ENCODE measurements at places on chromosomes 1 and 21.

- DNase-seq: no peak
Measured at GRCh38 chr1:57489358-57490036, 65.6 kb upstream of the DAB1 start.

DNA sequence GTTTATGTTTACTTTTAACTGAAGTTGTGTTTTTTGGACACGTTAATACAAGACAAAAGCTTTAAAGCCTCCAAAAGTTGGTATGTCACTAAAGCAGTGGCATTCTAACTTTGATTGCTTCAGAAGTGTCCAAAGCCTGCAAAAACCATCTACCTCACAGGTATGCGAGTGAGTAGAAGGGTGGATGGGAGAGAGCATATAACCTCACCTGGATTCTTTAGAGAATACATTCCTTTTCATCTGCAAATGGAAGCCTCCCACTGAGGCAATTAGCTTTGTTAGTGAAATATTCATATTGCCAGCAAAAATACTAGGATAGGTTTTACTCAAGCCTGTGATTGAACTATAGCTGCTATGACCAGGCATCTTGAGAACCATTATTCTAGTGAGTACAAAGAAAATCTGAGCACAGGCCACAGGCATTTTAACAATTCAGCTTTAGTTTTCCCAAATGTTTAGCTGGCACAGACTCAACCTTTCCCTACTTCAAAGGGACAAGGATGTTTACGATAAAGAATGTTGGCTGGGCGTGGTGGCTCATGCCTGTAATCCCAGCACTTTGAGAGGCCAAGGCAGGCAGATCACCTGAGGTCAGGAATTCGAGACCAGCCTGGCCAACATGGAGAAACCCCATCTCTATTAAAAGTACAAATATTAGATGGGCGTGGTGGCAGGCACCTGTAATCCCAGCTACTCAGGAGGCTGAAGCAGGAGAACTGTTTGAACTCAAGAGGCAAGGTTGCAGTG lies 39.7 kb downstream of the MAP3K21 start:
- DNase-seq: no peak

DNA sequence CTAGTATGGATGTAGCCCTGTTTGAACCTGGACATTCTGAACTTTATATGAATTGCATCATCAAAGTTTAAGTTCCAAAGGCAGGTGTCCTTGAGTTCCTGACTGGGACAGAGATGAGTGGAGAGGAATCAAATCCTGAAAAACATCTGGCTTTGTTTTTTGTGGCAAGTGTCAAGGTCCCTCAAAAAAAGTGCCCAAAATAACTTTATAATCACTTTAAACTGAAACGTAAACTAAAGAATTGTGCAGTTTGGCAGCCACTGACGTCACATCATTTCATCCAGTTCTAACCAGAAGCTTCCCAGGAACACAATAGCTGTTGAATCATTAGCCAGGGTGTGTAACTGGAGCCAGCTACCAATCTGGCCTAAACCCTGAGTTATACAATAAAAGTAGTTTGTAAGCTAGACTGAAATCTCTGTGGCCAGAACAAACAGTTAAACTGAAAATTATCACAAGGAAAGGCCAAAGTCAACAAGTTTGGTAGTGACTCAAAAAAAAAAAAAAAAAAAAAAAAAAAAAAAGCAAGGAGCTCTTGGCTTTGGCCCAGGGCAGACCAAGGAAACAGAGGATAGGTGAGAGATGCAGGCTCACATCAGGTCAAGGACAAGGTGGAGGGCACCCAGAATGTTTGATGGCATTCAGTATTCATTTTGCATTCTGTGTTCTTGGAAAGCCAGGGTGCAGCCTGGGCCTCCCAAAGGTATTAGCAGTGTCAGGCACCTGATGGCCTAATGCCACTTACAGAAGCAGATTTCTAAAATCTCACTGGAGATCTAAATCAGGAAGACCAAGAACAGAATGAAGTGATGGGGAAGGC lies 74.3 kb downstream of the TNFSF18 start:
- DNase-seq: no peak

- DNase-seq: no peak
Measured at GRCh38 chr1:183632114-183632513, 3.5 kb downstream of the ARPC5 start.

- no peak for DNase-seq
Measured at GRCh38 chr21:16538405-16538804, 808.6 kb downstream of the USP25 start.

- DNase-seq: no peak
Measured at GRCh38 chr1:26168410-26169197, at the start of gene C1orf232. Gene C1orf232 (minus strand): TSS chr1:26168963. CDS start chr1:26168499, 464 bp downstream.
